ENCODE measurements at places on chromosomes 1 and 21.
A peak's percentile ranks its signal among the peaks of the same experiment; 100 is the strongest.

GRCh38 chr1:17437260-17437579 lies 2.3 kb downstream of the RCC2 start:
- DNase-seq, result no peak

DNA sequence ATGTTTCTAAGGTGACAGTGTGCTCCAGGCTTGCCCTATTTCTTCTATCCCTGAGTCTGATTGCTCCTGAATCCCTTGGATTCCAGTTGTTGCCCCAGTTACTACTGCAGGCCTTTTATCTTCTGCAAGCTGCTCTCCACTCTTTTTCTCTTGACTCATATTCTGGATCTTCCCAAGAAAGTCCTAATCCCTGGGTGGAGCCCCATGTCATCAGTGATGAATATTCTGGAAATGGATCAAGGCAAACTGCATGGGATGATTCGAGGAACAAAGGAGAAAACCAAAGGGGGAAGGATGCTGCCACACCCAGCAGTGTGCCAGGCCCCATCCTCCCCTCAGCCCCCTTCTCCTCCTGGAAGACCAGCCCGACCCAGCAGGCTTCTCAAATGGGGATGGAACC lies 63.3 kb upstream of the ATP2B4 start:
- DNase-seq, result peak; percentile 31

DNA sequence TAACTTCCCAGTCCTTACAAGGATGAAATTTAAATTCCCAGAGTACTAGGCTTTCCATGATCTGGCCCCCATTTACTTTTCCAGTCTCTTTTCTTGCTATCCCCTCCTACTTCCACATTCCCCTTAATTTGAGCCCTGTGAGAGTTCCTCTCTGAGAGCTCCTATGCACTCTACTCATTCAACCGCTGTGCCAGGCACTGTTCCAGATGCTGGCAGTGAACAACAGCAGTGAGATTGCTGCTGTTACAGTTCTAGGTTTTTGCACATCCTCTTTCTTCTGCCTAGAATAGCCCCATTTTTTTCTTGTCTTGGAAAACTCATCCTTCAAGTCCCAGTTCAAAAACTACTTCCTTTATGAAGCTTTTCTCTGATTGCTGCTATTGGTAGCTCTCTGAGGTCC lies 18.8 kb downstream of the ATF6 start:
- DNase-seq, result no peak

- DNase-seq, result no peak
These were observed 695.1 kb downstream of the MATN1 start for GRCh38 chr1:30028283-30028682.

DNA sequence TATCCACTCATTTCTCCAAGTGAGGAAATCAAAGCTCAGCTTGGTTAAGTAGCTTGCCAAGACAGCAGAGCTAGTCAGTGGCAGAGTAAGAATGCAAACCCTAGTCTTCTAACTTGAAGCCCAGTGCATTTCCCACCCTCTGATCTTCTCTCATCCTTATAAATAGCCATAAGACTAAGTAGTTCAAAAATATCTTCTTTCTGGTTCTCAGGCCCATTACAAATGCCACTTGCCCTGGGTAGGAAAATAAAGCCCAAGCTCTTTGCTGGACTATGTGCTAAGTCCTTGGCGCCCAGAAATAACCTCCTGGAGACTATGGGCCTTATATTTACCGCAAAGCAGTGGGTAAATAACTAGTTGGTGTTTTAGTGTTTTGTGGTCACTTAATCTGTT lies 505.8 kb downstream of the PLPP3 start:
- DNase-seq, result no peak

GRCh38 chr21:42929969-42930368 lies 4.5 kb upstream of the ERVH48-1 start:
- no peak for DNase-seq

DNA sequence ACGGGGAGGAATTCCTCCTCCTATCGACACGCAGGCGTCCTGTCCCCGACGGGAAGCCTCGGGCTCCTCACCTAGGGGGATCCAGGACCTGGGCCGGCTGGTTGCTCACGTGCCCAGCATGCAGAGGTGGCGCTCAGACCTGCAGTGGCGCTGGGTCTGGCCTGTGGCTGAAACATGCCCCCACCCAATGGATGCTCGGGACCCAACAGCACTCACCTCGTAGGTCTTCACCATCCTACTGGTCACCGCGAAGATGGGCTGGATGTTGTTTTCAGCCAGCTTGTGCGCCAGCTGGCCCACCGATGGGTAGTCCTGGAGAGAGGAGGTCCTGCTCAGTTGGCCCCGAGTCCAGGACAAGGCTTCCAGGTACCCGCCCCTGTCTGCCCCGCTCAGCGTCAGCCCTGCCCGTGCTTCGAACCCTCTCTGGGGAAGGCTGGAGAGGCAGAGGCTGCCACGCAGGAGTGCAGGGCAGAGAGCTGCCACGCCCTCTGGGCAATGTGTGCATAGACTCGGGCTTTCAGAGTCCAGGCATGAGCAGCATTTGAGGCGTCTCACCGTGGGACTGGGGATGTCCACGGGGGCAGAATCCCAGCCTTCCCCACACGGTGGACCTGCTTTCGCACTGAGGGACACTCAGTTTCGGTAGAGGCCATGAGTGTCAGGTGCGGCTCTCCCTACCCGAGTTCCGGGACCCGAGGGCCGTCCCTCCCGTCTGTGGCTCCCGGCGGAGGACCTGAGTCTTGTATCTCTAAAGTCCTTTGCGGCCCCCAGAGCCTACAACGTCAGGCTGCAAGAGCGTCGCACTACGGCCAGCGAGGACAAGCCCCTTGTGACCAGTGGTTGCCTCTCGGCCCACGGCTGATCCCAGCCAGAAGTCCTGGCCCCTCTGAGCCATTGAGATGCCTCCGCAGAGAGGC lies 21.6 kb downstream of the ITGB2 start:
- DNase-seq, result no peak

- no peak for DNase-seq
These were observed 10.7 kb downstream of the TARDBP start for GRCh38 chr1:11023201-11023600.

GRCh38 chr1:212670301-212670700 lies 29.3 kb downstream of the BATF3 start:
- DNase-seq, result no peak

DNA sequence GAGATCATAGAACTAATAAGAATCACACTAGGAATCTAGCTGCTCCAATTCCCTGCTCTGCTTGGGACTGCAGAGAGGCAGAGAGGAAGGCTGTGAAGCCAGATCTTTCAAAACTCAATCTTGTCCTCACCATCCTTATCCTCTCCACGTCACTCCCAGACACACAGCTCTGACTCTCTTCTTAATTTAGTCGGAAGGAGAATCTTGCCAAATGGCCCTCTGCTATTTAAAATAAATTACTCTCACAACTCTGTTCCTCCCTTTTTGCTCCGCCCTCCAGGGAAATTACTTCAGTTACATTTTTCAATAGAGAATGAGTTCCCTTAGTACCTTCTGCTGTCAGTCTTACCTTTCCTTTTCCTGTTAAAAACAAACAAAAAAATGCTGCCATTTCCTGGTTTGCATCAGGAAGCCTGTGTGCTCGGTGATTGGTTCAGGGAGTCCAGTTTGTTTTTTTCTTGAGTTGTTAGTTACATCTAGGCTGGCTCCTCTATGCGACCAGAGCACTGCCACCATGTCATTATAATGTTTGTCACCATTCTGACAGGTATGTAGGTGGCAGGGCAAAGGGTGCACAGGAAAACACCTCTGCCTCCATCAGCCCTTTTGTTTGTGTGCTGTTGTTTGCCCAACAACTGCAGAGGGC lies 80.1 kb downstream of the FCRL5 start:
- DNase-seq, result no peak

GRCh38 chr1:109306832-109307273 lies at the start of gene MYBPHL:
MYBPHL (minus strand) TSS chr1:109307011; CDS start chr1:109306991, 20 bp downstream.
- no peak for DNase-seq

DNA sequence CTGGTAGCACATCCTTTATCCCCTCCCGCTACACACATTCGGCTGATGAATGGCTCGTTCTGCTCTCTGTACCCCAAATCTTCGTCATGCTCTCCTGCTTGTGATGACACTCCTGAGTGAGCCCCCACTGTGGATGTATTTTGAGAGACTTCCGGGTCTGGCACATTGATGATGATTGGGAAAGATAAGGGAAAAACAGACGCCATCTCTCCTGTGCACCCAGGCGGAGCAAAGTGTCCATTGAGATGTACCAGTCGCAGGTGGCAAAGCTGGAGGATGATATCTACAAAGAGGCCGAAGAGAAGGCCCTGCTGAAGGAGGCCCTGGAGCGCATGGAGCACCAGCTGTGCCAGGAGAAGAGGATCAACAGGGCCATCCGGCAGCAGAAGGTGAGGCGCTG lies 27.9 kb upstream of the EFHD2 start:
- no peak for DNase-seq

- DNase-seq, result no peak
These were observed 277.0 kb downstream of the MRPL39 start for GRCh38 chr21:25330266-25330665.

- DNase-seq, result no peak
These were observed 127.8 kb downstream of the OSBPL9 start for GRCh38 chr1:51744506-51745303.

DNA sequence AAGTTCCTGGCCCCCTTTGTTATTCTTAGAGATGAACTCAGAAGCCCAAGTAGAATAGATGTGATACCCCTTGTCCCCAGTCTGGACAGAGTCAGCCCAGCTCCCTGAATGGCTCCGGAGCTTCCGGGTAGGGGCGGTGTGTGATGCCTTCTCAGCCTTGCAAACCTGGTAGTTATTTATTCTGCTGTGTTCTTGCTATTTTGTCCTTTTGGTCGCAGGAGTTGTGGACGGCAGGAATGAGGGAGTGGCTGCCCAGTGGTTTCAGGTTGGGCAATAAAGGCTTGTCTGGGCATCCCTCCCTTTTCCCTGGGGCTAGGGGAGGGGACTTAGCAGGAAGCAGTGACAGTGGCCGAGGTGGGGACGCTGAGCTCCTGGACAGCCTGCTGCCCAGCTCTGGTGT lies 2.8 kb downstream of the PTPRU start:
- no peak for DNase-seq

DNA sequence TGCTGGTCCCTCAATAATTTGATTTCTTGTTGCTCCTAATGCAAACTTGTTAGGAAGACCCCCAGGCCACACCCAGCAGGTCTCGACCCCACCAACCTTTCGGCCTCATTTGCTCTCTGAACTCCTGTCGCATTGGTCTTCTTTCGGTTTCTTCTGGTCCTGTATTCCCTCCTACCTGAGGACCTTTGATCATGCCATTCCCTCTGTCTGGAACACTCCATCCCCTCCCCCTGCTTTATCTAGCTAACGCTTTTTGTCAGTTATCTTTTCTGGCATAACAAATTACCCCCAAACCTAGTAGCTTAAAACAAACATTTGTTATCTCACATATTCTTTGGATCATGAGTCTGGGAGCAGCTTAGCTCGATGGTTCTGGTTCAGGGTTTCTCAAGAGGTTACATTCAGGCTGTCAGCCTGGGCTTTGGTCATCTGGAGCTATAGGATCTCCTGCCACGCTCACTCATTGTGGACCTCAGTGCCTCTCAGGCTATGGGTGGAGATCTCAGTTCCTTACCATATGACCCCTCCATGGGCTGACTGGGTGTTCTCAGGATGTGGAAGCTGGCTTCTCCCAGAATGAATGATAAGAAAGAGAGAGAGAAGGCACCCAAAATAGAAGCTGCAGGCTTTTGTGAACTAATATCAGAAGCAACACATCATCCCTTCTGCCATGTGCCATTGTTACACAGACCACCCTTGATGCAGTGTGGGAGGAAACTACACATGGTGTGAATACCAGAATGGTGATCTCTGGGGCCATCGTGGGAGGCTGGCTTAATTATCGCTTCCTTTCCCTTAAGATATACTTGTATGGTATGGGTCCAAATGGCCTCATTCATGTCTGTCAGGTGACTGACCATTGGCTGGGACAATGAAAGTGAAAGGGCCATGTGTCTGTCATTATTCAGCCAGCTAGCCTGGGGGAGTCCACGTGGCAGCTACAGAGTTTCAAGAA lies 29.1 kb upstream of the BCAR3 start:
- no peak for DNase-seq

GRCh38 chr1:228478326-228478725 lies 8.9 kb upstream of the RNF187 start:
- no peak for DNase-seq

GRCh38 chr1:227935826-227936225 lies 11.9 kb downstream of the WNT9A start:
- no peak for DNase-seq

- DNase-seq, result no peak
These were observed 119.2 kb downstream of the CDC7 start for GRCh38 chr1:91619881-91620280.

DNA sequence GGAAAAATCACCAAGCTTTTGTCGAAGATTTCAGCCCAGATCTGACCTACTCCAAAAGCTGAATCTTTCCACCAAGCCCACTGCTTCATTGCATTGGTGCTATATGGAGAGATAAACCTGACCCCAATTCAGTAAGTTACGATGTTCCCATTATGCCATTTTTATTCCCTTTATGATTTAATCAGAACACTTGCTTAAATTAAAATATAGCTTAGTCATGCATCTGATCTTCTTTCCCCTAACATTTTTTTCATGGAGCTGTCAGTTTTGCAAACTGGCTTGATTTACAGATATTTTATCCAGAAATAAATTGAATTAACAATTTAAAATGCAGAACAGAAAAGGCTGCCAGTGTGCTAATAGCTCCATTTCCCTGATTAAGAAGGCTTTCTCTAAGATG lies 503.5 kb upstream of the C1orf87 start:
- no peak for DNase-seq

GRCh38 chr1:30842697-30843354 lies 65.7 kb downstream of the SDC3 start:
- DNase-seq, result no peak

DNA sequence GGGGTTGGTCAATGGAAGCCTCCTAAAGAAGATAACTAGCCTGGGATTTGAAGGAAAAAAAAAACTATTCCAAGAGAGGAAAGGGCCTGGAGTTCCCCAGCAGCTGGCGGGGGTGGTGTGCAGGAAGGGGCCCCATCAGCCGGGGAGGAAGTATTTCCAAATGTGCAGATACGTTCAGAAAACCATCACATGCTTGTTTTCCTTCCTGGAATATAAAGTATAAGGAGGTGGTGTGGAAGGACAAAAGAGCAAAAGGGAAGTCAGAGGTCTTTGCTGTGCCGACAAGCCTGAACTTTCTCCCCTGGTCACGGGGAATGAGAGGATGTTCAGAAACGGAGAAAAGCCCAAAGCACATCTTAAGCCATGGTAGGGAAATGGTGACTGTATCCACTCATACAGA lies 72.0 kb upstream of the BACE2 start:
- no peak for DNase-seq

GRCh38 chr1:56320464-56321149 lies 258.8 kb downstream of the PLPP3 start:
- DNase-seq, result no peak

- DNase-seq, result peak; percentile 38
These were observed 128.7 kb upstream of the DPYD start for GRCh38 chr1:98049370-98050135.

DNA sequence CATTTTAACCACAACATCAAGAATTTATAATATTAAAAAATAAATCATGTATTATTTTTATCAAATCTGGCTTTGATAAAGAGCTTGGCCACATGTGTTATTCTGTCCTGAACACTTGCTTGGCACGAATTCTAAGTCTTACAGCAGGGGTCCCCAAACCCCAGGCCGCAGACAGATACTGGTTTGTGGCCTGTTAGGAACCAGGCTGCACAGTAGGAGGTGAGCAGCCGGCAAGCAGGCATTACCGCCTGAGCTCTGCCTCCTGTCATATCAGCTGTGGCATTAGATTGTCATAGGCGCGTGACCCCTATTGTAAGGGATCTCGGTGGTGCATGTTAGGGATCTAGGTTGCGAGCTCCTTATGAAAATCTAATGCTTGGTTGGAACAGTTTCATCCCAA lies 127.6 kb upstream of the IVNS1ABP start:
- DNase-seq, result no peak

Data from hepatic stellate cell (primary cell).